ENCODE measurements at places on chromosomes 2 and 18. TPM values are rescaled to one million over a fixed set of nuclear protein-coding genes. Genes with fewer than 3 reads are reported as not detected.

- no peak for DNase-seq
- H3K36me3 ChIP-seq, result no peaks in the 10 kb centered on the region
- H3K27me3 ChIP-seq, result no peaks in the 10 kb centered on the region
- no peak overlapping the region for H3K27ac ChIP-seq
- H3K4me3 ChIP-seq, result no peak overlapping the region
Measured at GRCh38 chr2:12436935-12437561, 279.7 kb upstream of the TRIB2 start.

- no peaks in the 10 kb centered on the region for H3K27me3 ChIP-seq
- H3K36me3 ChIP-seq, result no peaks in the 10 kb centered on the region
- DNase-seq, result no peak
- H3K4me1 ChIP-seq, result no peaks in the 10 kb centered on the region
Measured at GRCh38 chr2:118168615-118169014, 80.3 kb downstream of the INSIG2 start.

GRCh38 chr2:18465979-18466378, 94.5 kb downstream of the RDH14 start:
- DNase-seq, result no peak
- H3K27me3 ChIP-seq, result no peaks in the 10 kb centered on the region
- H3K4me3 ChIP-seq, result no peak overlapping the region
- H3K36me3 ChIP-seq, result no peaks in the 10 kb centered on the region

- no peak overlapping the region for H3K27ac ChIP-seq
- no peaks in the 10 kb centered on the region for H3K36me3 ChIP-seq
- no peaks in the 10 kb centered on the region for H3K4me1 ChIP-seq
- no peak for DNase-seq
- no peaks in the 10 kb centered on the region for H3K27me3 ChIP-seq
Measured at GRCh38 chr18:61225336-61225735, 107.9 kb upstream of the CDH20 start.

GRCh38 chr2:230775737-230776136, 63.1 kb downstream of the CAB39 start:
- H3K4me3 ChIP-seq, result no peak overlapping the region
- H3K36me3 ChIP-seq, result peaks cover 19% of the 10 kb centered on the region
- no peaks in the 10 kb centered on the region for H3K27me3 ChIP-seq
- H3K27ac ChIP-seq, result no peak overlapping the region
- no peak for DNase-seq

- no peaks in the 10 kb centered on the region for H3K36me3 ChIP-seq
- H3K27ac ChIP-seq, result no peak overlapping the region
- no peaks in the 10 kb centered on the region for H3K4me1 ChIP-seq
- H3K27me3 ChIP-seq, result no peaks in the 10 kb centered on the region
- no peak for DNase-seq
- no peak overlapping the region for H3K4me3 ChIP-seq
Measured at GRCh38 chr18:73952296-73952946, 195.2 kb downstream of the FBXO15 start.

The RAB17 gene
- not detected for polyA plus RNA-seq

DNA sequence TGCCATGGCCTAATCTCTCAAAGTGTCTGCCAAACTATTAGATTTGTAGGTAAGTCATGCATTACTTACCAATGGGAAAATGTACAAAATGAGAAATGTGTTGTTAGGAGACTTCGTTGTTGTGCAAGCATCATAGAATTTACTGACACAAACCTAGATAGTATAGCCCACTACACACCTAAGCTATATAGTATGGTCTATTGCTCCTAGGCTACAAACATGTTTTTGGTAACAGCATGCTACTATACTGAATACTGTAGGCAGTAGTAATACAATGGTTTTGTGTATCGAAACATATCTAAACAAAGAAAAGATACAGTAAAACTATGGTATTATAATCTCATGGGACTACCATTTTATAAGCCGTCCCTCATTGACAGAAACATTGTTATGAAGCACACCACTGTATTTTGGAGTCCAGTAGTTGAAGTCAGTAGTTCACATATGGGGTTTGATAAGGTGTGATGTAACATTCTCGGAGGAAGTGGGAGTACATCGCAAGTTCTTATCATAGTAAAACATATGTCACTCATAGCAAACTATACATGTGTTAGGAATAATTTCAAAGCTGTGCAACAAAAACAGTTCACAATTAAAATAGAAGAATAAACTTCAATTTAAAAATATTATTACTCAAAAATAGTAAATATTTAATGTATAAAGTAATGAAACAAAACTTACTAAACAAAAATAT, 12.0 kb upstream of the GTF2A1L start:
- no peak overlapping the region for H3K4me3 ChIP-seq
- DNase-seq, result no peak
- no peaks in the 10 kb centered on the region for H3K36me3 ChIP-seq
- H3K27ac ChIP-seq, result no peak overlapping the region
- no peaks in the 10 kb centered on the region for H3K27me3 ChIP-seq
- no peaks in the 10 kb centered on the region for H3K4me1 ChIP-seq

- peak overlapping the region; percentile 90 for H3K27ac ChIP-seq
- H3K36me3 ChIP-seq, result no peaks in the 10 kb centered on the region
- H3K4me1 ChIP-seq, result peaks cover 21% of the 10 kb centered on the region
- H3K27me3 ChIP-seq, result no peaks in the 10 kb centered on the region
Measured at GRCh38 chr2:70181363-70181956, 9.4 kb downstream of the C2orf42 start.

- H3K4me1 ChIP-seq, result peaks cover 8% of the 10 kb centered on the region
- no peaks in the 10 kb centered on the region for H3K27me3 ChIP-seq
- no peak overlapping the region for H3K27ac ChIP-seq
- no peak for DNase-seq
- no peaks in the 10 kb centered on the region for H3K36me3 ChIP-seq
- no peak overlapping the region for H3K4me3 ChIP-seq
Measured at GRCh38 chr2:136015699-136016098, 30.3 kb upstream of the DARS1 start.

DNA sequence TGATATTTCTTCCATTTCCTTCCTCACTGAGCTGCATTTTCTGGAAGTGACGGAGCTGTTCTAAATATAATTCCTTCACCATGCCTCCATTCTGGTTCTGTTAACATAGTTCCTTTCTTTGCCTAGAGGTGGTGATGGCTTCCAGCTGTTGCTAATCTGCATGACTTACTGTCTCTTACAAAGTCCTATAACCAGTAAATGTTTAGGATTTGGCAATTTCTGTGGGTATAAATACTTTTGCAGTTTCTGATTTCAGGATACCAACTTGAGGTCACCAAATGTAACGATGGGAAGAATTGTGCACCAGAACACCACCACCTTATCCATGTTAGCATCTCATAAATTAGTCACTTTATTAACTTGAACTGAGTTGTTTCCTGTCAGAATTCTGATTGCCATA, 101.7 kb upstream of the FN1 start:
- no peaks in the 10 kb centered on the region for H3K27me3 ChIP-seq
- H3K36me3 ChIP-seq, result no peaks in the 10 kb centered on the region
- H3K4me3 ChIP-seq, result no peak overlapping the region

DNA sequence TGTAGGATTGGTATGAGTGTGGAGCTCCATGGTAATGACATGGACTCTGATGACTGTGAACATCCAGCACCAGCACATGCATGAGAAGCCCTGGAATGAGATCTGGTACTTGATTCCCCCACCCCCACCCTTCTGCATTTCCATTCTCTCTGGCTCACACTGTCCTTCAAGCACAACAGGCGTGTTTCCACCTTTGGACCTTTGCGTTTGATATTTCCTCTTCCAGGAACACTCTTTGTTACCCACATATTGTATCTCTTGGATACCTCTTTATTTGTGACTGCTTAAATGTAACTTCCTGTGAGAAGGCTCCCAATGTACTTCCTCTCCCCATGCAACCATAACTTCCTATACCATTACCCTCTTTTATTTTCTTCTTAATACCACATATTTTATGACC, 263.8 kb downstream of the HNMT start:
- DNase-seq, result no peak
- no peak overlapping the region for H3K4me3 ChIP-seq
- H3K27me3 ChIP-seq, result no peaks in the 10 kb centered on the region
- no peak overlapping the region for H3K27ac ChIP-seq
- no peaks in the 10 kb centered on the region for H3K4me1 ChIP-seq

DNA sequence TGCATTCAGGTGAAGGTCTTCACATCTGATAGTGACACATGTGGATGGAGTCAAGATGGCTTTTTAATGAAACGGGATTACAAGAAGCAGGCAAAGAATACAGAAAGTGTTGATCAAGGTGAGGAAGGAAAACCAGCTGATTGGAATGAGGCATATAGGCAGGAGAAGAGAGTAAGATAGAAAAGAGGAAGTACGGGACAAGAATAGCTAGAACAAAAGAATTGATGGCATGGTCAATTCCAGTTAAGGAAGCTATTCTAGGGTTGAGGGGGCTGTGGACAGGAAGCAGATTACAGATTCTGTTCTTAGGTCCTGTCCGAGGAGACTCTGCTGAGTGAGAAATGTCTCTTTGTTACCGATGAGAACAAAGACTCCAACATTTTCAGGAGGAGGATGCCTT, 13.2 kb upstream of the NCK2 start:
- no peaks in the 10 kb centered on the region for H3K27me3 ChIP-seq
- DNase-seq, result no peak
- no peak overlapping the region for H3K27ac ChIP-seq
- H3K4me1 ChIP-seq, result peaks cover 5% of the 10 kb centered on the region

All from GM12878 (cell line).